ENCODE measurements at places on chromosomes 4 and X. TPM values are rescaled to one million over a fixed set of nuclear protein-coding genes. Genes with fewer than 3 reads are reported as not detected.

The KLHL4 gene
- total RNA-seq = 2.5 TPM

The MAGEA8 gene
- total RNA-seq = not detected

The LRRC66 gene
- total RNA-seq = 0.39 TPM

The FREM3 gene
- total RNA-seq = not detected

The ESX1 gene
- not detected for total RNA-seq
